Psoas muscle (tissue), 8 donors: ENCODE measurements at places on chromosomes 1 and 21.

- no peak for DNase-seq
Observed at GRCh38 chr1:234715252-234716014, 105.5 kb upstream of the IRF2BP2 start.

DNA sequence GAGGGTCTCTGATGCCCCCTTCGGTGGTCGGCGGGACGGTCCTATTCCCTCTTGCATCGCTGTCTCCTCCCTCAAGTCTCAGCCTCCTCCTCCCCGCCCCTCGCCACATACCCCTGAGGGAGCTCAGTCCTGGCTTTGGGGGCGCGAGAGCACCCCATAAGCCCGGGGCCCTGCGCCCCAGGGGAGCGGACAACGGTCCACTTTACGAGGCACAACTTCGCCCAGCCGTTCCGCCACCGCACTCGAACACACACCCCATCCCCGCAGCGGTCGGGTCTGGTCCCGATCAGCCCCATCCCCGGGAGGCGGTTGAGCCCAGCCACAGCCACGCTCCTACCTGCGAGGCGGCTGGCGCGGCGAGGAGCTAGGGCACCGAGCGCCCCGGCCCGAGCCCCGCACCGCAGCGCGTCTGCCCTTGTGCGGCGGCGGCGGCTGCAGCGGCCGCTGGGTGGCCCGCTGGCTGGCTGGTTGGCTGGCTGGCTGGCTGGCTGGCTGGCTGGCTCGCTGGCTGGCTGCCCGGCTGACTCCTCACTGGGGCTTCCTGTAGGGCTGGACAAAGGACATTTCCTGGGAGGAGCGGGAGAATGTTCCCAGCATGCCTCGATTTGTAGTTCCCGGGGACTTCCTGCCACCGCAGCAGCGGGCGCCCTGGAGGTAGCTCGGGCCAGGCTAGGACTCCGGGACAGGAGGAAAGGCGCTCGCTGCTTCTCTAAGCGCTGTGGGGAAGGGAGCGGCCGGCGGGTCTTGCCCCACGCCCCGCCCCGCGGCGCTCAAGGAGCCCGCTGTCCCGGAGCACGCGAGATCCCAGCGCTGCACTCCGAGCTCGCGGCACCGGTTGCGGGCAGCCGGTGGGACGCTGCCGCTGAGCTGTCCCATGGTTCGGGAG, at the start of gene ZNF697:
TSS of gene ZNF697 (minus strand) at position 533 of the 886 bp plus-strand sequence. CDS start 22,166 bp downstream, outside the sequence.
- DNase-seq = peak; percentile 99

GRCh38 chr1:183989078-183989577, 48.4 kb downstream of the COLGALT2 start:
- peak; percentile 68 for DNase-seq

DNA sequence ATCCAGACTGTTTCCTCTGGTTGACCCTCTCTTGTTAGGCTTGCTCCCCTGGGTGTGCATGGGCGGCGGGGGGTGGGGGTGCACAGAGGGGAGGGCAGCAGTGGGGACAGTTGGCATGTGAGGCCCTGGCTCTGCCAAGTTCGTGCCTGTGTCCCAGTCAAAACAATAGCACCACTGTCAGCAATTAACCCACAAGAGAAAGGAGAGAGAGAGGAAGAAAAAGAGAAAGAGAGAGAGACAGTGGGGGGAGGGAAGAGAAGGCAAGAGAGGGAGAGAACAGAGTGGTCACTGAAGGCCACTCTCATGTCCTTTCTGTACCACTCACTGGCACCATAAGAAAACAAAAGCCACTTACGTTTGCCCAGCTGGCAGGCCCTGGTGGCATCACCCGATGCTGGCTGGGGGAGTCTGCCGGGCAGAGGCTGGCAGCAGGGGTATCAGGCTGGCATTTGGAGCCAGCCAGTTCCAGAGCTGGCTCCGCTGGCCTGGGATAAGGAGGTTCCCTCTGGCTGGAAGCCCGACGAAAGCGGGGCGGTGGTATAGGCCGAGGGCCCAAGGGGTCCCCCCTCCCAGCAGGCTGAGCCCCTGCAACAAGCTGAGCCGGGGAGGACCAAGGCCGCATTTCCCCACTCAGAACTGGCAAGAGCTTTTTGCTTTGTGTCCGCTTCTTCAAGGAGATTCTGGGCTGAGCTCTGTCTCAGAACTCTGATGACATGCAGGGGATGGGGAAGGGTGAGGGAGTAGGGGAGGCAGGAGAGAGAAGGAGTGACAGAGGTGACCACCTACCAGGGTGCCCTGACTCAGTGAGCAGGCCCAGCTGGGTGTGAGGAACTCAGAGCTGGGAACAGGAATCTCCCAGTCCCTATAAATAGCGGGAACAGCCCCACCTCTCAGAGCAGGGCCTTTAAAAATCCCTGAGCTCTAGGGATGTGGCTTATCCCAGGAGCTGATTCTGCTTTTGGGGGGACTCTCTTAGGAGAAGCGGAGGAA, 27.9 kb downstream of the PIK3C2B start:
- DNase-seq = peak; percentile 80

- DNase-seq = no peak
Observed at GRCh38 chr21:28127175-28127785, 865.4 kb downstream of the LTN1 start.

GRCh38 chr21:42676808-42677207, 23.4 kb downstream of the PDE9A start:
- no peak for DNase-seq

DNA sequence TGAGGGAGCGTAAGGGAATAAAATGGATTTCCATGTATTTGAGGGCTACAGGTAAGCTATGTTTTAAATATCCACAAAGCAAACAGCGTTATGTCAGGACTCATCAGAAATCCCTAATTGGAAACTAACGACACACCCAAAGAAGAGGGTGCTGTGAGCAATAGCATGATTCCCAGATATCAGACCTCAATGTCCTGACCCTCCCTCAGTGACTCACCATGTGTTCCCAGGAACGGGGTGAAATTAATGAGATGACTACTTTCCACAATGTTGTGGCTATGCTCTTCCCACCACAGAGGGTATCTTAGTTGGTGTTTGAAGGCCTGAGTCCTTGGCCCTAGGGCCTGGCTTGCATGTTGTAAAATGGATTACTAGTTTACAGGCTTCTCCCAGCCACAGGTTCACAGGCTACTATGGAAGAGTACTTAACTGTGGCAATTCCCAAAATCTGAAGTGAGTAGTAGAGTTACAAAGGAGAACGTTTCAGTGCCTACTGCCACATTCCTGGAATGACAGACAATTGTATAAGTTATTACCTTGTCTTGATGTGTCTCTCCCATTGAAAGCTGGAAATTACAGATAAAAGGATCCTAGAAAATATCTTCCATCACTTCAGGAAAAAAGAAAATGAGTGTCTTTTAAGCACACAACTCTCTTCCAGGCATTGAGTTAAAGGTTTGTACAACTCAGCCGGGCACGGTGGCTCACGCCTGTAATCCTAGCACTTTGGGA, 1.7 kb upstream of the KRTAP11-1 start:
- no peak for DNase-seq

DNA sequence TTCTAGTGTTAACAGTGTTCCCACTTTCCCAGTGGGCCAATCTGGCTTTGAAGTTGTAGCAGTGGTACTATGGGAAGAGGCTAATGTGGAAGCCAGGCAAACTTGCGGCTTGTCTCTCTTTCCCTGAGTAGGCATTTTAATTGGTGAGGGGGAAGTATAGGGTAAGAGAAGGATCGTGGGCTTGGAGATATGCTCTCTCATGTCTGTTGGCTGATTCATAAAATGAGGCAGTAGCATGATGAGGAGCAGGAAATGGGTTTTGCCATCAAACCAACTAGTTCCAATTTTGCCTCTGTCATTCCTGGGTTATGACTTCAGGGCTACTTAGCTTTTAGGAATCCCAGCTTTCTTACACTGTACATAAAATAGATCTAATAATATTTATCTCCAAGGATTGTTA, 12.1 kb downstream of the C8A start:
- no peak for DNase-seq

GRCh38 chr1:19424651-19425570, 60.4 kb downstream of the CAPZB start:
- no peak for DNase-seq

- peak; percentile 61 for DNase-seq
Observed at GRCh38 chr1:14602136-14602535, 3.7 kb downstream of the KAZN start.

DNA sequence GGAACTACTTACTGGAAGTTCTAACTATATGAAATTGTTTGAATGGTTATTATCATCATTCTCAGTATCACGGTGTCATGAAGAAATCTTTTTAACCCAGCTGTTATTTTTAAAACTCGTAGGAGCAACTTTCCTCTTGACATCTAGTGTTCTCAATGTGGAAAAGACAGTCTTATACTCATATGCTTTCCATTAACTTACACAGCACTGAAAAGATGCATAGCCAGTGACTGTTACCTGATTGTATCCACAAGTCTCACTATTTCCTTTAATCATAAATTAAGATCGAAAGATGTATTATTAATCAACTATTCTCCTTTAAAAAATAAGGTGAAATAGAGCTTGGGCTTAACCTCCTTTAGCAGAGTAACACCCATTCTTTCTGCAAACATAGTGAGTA, 59.7 kb upstream of the TNFSF4 start:
- no peak for DNase-seq

GRCh38 chr1:10788592-10789006, 7.8 kb downstream of the CASZ1 start:
- peak; percentile 77 for DNase-seq

GRCh38 chr1:5494518-5494917, 497.7 kb downstream of the NPHP4 start:
- DNase-seq = no peak

DNA sequence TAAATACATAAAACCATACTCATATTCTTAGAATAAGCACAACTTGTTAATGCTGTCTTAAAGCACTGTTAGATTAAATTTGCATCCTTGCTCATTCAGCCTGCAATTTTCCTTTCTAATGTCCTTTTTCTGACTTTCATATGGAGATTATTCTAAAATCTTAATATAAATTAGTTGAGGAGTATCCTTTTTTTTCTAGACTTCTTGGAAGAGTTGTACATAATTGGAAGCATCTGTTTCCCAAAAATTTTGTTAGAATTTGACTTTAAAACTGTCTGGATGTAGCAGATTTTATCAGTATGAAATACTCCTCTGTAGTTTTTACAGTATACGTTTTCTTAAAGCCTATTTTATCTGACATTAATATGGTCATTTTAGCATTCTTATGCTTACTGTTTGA, 9.7 kb downstream of the KIFAP3 start:
- DNase-seq = no peak

GRCh38 chr1:188228623-188229022, 1399.9 kb downstream of the PLA2G4A start:
- no peak for DNase-seq
